ENCODE measurements at places on chromosomes 4 and X.

DNA sequence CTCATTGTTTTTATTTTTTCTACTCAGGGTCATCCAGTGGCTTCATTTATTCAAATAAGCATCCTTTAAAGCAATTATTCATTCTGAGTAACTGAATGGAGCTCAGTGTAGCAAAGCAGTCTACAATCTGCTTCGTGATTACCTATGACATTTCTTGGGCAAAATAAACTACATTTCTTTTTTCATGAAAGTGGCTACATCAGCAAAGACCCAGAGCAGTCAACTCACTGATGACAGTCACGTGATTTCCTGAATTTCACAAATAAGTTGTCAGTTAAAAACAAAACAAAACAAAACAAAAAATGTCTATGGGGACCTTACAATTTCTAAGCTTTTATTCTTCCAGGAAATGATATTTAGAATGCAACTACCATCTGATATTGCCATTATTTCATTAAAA is 182.1 kb downstream of the VEGFC start:
- DNase-seq, result no peak

DNA sequence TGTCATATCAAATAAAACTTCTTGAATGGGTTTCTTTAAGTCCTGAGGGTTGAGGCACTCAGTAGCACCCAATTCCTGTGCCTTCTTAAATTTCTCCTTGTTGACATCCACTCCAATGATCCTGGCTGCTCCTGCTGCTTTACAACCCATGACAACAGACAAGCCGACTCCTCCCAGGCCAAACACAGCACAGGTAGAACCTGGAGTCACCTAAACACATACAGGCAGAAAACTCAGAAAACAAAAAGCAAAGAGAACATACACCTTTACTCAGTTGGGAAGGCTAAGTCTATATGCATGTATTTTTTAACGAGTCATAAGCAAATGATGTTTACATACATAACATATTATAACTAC is 10.3 kb downstream of the ADH6 start:
- peak; percentile 0 for DNase-seq

- DNase-seq, result no peak
These were observed 75.3 kb upstream of the RAPGEF2 start for GRCh38 chr4:159027535-159027934.

DNA sequence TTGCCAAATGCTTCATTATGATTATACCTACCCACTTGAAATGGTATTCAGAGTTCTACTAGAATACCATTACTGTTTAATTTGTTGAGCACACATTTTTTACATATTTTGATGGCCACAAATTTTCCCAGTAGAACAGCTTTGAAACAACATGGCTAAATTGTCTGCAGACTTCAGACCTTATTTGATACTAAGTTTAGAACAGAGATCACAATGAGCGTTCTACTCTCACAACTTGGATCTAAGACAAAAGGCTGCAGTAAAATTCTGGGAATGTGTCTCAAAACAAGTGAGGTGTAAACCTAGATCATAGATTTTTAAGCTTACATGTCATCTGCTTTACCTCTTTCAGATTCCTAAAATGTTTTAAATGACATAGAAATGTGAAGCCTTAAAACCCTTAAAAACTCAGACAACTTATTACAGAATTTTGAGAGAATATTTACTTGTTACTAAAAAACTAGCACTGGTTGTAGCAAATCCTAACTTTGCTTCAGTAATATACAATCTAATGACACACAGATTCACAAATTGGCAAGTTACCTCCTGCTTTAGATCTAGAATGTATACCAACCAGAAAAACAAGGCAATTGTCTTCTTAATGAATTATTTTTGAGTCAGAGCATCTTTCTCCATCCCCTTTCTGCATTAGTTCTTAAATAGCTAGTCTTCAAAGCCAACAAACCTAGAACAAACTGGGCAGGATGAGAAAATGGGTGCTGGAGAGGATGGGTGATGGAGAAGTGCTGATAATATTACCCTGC is 243.3 kb downstream of the SLC7A11 start:
- DNase-seq, result no peak

DNA sequence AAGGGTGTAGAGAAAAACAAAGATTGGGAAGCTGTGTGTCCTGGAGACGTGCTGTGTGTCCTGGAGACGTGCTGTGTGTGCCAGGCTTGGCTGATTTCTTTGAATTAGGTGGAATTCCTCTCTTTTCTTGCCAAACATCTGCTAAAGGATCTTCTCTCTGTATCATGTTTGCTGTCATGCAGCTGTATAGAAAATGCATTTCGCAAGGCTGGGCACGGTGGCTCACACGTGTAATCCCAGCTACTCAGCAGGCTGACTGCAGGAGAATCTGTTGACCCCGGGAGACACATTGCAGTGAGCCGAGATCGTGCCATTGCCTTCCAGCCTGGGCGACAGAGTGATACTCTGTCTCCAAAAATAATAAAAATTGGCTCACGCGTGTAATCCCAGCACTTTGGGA is 187.0 kb downstream of the CRLF2 start:
- DNase-seq, result no peak

Measured in NCI-H69 (cell line).